ENCODE measurements at places on chromosomes 5 and 9.

GRCh38 chr5:53167836-53168235 lies 58.3 kb upstream of the MOCS2 start:
- DNase-seq, result no peak

DNA sequence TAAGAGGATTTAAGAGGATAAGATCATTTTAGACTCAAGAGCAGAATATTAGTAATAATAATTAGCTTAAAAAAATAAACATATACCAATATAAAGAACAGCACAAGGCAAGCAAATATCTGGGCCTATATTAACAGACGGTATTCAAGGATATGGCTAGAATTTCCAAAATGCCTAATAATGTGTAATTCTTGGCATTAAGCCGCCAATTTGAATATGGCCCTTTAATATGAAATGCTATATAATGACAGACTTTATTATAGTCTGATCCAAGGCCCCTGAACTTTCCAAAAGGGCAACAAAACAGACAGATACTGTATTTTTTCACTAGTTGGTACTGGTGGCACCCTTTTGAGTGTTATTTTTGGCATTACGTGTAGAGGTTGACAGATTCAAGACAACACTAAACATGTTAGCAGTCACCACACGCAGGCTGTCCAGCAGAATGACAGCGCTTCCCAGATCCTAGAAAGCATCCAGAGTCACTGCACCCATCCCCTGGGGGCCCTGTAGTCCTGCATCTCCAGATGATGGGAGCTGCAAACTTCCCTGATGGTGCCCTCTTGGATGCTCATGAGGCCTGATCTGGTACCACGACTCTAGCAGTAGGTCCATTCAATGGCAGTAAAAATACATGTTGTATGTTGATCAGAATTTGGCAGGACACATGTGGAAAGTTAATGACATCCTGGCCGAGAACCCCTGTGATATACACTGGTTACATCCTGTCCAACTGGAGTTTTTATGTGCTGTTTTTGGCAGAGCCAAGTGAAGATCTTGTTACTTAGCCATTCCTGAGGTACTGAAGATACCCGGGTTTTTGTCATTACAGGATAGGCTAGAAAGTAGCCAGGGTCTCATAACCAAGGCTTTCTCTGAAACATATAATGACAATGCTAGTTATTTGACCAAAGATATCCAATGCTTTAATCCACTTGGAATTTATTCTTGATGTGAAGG lies 1.7 kb upstream of the ABL1 start:
- DNase-seq, result no peak

- no peak for DNase-seq
Observed at GRCh38 chr5:66198837-66199236, 54.7 kb downstream of the SREK1 start.

DNA sequence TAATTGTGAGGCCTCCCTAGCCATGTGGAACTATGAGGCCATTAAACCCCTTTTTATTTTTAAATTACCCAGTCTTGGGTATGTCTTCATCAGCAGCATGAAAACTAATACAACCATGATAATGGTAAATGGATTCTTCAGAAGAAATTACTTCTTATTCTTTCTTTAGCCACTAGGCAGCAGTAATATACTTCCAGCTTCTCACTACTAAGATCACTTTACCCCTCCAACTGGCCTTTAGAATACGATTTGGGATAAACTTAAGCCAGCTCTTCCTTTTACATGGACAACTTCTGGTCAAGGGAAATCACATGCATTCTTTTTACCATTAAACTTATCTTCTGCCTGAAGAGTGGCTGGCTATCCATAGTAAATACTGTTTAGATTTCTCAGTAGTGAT lies 355.4 kb downstream of the MAN2A1 start:
- DNase-seq, result no peak

GRCh38 chr5:1962619-1963355 lies 80.1 kb upstream of the IRX4 start:
- DNase-seq, result no peak

DNA sequence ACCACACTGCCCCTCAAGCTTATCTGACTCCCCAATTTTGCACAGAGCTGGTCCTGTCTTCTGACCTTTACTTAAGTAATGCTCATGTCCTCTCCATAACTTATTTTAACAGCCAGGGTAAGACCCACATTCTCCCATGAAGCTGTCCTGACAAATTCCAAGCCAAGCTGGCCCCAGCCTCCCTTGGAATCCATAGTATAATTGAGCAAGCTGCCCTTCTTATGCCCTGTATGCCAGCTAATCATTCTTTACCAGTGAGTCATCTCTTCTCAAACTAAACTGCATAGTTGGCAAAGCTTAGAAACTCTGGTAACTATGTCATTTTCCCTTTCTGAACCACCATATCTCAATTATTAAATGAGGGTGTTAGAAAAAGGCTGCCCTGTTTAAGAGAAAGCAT lies 92.4 kb downstream of the NFIB start:
- DNase-seq, result no peak

- DNase-seq, result no peak
Observed at GRCh38 chr9:93187574-93187973, 3.6 kb downstream of the WNK2 start.

DNA sequence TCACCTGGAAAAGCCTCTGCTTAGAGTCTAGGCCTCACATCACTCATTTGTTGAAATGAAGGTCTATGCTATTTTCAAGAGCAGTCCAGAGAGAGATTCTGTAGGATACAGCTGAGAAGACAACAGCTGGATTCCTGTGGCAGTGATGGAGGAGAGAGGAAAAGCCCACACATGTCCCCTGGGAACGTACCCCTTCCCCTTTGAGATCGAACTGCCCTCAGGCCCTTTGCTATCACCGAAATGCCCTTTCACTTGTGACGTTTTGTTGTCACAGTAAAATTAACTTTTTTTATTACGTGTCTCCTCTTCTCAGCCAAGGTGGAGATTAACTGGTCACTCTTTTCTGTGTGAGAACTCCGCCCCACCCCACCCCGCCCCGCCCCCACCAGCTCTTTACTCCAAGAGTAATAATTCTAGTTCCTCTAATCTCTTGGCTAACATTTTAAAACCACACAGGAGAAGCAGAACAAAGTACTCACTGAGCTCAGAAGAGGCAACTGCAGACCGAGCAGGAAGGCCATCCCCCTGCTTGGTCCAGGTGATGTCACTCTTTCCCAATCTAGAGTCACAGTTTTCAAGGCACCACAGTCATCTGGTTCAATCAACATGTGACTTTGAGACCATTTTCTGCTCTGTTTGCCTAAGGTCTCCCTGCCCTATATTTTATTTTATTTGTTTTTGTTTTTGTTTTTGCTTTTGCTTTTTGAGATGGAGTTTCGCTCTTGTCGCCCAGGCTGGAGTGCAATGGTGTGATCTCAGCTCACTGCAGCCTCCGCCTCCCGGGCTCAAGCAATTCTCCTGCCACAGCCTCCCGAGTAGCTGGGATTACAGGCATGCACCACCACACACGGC lies 105.6 kb downstream of the SUSD1 start:
- DNase-seq, result no peak

GRCh38 chr5:123997064-123997461 lies 485.1 kb downstream of the CSNK1G3 start:
- no peak for DNase-seq

- no peak for DNase-seq
Observed at GRCh38 chr5:167898361-167899042, 392.9 kb upstream of the WWC1 start.

DNA sequence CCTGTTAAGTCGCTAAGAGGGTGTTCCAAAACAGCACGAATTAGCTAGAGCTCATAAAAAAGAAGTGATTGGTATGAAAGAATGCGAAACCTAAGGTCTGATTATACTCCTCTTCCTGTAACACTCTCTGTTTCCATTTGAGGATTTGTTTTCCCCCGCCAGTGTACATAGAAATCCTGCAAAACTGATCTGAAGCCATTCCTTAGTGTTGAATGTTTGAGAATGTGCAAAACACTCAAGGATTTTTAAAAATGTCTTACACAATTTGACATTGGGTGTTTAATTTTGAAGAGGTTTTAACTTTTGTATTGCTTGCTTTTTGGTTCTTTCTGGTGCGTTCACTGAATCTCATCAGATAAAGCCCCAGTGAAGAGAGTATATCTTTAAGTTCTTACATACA lies 105.3 kb downstream of the KCNN2 start:
- DNase-seq, result no peak

DNA sequence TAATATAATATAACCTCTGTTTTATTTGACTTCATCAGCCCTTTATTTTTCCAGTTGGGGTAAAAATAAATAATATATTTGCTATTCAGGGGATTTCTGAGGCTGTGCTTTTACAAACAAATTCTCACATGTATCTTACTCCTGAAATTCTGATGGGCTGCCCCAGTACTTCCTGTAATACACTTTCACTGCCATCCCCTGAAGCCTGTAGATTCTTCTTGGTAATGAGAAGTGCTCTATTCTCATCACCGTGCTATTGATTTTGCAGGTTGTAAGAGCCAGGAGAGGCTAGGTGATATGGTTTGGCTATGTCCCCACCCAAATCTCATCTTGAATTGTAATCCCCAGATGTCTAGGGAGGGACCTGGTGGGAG lies 91.9 kb upstream of the CEP78 start:
- no peak for DNase-seq

DNA sequence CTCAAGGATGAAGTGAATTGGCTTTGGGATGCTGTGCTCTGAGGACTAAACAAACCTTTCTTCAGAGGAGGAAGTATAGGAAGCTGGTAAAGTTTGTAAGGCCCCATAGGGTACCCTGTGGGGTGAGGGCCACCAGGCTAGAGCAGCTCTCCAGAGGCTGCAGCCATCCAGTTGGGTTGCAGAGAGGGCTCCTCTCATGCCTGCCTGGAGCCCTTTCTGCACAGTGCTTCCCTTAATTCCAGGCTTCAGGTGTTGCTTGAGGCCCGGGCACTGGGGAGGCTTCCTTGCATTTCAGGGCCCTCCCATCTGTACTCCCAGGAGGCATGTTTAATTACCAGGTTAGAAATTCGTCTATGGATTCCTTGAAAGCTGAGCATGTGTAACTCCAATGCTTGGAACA lies 95.3 kb upstream of the FSTL4 start:
- no peak for DNase-seq

DNA sequence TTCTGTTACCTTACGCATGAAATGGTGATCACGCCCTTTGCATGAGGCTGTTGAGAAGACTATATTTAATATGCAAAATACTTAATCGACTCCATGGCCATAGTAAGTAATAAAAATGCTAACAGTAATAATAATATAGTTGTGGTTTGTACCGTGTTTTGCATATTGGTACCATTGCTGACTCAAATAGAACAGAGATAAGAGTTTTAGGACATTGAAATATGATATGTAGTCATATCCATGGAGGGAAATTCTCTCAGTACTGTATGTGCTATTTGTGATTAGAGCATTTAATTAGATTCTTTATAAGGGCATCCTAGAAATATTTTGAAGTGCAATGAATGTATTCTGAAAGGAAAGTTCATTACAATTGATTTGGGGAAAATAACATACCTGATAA lies 41.9 kb downstream of the CFAP90 start:
- no peak for DNase-seq

- no peak for DNase-seq
Observed at GRCh38 chr5:90054612-90055011, 354.9 kb downstream of the CETN3 start.

DNA sequence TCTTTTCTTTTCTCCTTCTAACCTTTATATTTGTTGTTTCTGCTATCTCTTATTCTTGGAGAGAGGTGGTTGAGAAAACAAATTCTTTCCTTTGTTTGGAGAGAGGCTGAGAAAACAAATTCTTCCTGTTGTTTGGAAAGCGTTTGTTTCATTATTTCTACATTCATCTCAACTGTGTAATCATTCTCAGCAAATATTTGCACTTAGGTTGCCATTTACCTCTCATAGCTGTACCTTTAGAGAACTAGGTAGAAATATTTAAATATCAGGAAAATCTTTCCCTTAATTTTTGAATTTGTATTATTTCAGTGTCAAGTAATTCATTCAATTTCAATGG lies 1824.4 kb upstream of the CDH9 start:
- DNase-seq, result no peak

DNA sequence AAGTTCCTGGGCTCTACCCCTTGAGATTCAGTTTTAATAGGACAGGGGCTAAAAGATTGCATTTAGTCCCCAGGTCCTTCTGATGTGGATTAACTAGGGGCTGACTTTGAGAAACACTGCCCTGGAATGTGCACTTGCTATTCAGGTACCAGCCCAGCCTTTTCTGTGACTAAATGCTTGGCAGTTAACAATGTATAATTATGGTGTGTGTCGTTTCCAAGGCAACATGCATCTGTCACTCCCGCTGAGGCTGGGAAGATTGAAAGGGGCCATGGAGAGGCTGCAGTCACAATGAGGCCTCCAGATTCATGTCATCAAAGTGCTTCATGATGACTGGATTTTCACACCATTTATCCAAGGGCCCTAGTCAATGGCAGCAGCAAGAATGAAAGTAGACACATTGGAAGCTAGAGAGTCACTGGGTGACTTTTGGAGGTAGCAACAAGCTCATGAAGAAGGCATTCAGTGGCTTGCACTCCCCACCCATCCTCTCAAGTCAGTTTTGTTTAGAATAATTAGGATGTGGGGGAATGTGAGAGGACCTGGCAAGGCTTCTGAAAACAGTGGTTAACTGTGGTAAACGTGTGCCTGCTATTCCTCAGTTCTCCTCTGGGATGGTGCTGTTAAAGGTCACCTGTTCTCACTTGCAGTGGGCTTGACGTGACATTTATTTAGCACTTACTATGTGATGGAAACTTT lies 28.3 kb downstream of the RAI14 start:
- DNase-seq, result no peak

GRCh38 chr9:93937193-93937592 lies 18.0 kb downstream of the BARX1 start:
- no peak for DNase-seq

- DNase-seq, result no peak
Observed at GRCh38 chr9:94813379-94813778, 86.9 kb downstream of the AOPEP start.

DNA sequence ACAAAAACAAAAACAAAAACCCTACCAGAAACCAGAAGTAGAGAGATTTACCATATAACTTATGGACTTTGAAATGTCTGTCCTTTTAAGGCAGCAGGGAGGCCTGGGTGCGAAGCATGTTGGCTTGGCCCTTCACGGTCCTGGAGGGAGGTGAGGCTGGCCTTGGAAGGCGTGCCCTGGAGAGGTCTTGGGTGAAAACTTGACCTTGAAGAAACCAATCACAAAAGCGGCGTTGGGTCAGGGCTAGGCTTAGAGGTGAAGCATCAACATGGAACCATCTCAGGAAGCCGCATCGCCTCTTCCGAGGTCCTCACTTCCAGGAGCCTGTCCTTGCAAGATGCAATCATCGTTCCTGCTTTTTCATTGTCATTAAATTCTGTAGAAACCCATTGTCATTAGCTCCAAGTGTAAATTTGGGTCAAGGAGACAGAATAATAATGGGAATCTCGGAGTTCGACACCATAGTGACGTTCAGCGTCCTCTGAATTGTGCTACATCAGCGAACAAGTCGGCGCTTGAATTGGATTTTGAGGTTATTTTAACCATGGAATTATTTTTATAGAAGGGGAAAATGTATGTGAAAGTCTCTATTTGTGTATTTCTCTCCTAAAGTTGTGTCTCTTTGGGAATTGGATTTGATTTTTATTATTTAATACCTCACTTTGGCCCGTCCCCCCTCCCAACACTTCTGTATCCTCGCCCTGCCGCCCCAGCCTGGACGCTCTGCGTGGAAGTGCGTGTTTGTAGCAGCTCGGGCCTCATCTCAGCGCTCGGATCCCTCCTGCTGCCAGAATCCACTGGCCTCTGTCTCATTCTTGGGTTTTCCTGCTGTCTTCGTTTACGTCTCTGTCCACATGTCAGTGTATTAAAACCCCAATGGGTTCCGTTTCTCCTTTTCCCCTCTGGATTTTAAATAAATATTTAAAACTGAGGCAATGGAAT lies 11.1 kb upstream of the ORM1 start:
- no peak for DNase-seq
